Amniotic stem cell (primary cell): ENCODE measurements at places on chromosomes 3 and 15.

DNA sequence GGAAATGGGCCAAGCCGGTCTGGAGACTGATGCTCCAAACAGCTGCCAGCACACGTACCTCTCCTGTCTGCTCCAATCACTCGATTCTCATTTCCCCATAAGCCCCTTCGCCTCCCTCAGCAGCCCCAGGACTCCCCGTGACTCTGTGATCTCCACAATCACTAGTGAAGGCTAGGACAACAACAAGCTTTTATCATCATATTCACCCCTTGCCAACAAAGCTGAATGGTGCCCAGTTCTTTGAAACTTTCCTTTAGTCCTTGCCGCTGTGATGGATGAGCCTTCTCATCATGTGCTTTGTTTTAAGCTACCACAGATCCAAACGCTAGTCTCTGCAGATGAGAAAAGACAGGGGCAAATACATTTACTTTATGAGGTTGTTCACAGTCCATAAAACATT is 242.0 kb downstream of the SV2B start:
- DNase-seq = no peak

DNA sequence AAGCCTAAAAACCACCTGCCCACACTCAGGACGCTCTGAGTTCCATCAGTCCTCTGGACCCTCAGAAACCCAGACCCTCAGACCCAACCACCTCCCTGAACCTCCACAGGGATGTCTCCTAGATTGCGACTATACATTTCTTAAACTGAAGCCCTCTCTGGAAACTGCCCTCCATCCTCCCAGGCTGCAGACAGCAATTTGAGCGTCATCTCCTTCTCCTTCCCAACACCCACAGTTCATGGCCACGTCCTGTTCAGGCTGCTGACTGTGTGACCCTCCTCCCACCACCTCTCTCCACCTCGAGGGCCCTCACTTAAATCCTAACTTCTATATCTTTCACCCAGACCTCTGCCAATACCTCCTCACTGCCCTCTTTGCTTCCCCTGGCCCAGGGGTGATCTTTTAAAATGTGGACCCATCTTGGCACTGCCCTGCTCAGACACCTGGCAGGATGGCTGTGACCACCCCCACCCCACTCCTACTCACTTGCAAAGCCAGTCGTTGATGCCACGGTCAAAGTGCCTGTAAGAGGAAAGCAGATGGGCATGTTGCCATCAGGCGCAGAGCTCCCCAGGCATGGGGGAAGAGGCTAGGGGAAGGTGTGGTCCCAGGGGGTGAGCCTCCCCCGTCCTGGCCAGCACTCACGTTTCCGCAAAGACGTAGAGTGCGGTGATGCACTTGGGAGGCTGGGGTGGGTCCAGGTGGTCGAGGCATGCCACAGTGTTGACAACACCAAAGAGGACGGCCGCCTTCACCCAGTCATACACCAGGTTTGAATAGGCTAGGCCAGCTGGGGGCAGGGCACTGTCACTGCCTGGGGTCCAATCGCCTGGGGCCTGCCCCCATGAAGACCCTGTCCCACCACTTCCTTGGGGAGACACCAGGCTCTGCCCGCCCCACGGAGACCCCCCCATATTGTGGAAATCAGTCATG is 6.0 kb downstream of the HHATL start:
- DNase-seq = no peak

DNA sequence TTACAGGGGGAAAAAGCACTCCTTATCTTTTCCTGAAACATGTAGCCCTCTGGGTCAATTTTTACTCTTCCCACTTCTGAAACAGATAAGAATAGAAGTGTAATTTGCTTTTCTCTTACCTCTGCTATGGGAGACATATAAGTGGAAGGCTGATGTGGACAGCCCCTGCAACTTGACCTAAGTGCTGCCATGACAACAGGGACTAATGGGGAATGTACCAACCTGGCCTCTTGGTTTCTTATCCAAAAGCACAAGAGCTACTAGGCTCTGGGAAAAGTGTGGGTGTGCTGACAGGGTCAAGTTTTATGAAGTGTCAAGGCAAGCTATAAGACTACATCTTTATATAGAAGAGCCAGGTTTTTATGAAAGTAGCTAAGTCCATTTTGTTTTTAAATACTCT is 1246.5 kb downstream of the OTOL1 start:
- no peak for DNase-seq

- DNase-seq = no peak
These were observed 324.1 kb downstream of the ZIC1 start for GRCh38 chr3:147733217-147733616.

DNA sequence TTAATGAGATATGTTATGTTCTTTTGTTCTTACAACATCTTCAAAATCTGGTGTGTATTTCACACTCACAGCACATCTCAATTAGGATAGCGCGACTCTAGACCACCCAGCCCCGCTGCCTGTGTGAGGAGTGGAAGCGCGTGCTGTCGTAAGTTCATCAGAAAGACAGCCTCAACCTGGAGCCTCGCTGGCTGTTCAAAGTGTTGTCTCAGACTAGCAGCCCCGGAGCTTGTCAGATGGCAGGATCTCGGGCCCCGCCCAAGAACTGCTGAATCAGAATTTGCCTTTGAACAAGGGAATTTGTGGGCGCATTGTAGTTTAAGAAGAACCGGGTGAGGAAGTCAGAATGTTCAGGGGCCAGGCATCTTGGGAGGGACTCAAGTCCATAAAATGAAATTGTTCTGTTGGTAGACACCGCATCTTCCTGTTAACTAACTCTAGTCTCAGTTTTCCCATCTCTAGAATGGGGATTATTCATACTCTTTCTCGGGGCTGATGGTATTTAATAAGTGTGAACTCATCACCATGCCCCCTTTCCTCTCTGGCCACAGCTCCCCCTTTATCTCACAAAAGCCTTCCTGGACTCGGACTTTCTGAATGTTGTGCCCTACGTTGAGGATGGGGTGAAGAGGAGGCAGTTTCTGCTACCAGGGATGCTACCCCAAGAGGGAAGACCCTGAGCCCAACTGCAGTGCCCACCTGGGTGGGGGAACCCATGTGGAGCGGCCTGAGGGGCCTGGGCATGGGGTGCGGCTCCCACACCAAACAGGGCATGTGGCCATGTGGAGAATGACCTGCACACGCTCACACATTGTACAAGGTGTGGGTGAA is 40.4 kb downstream of the BHLHE40 start:
- DNase-seq = no peak

DNA sequence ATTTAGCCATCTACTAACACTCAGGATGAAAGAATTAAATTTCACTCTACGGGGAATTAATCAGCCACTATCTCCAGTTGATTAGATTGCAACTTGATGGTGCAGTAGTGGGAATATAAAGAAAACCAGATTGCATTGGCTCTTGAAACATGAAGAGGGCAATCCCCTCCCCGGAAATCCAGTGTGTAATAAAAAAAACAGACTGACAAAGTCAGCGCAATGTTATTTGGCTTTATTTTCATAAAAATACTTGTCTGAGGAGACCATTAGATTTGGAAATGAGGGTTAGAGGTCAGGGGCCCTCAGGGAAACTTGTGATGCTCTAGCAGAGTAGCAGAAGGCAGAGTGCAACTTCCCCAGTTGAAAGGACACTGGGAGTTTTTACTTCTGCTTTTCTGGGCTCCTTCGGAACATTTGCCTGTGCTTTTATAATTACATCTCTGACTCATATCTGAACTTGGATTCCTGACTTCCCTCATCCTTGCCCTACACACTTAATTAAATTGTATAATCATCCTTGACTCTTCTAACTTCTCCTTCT is 326.8 kb downstream of the TUSC7 start:
- DNase-seq = peak; percentile 46

DNA sequence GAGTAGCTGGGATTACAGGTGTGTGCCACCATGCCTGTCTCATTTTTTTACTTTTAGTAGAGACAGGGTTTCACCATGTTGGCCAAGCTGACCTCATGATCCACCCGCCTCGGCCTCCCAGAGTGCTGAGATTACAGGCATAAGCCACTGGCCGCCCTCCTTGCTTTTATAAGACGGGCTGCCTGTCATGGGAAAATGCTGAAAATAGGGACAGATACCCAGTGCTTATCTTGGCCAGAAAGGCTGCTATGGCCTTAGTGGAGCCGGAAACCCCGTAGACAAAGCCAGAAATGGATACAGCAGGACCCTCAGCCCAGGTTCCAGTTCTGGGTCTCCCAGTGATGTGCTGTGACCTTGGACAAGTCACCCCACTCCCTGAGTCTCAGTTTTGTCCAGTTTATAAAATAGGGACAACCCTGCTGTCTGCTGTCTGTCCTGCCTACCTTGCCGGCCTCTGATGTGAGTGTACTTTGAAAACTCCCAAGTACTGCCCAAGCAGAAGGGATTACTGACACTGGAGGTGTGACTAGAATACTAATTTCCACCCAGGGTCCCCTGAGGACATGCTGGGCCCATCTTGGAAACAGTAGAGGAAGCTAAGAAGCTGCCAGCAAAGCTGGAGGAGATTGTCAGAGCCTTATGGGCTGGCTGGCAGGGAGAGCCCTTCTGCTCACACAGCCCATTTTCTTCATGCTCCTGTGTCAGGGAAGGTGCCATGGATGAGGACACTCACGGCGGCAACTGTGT is 59.6 kb downstream of the BDH1 start:
- no peak for DNase-seq

- no peak for DNase-seq
These were observed 63.6 kb downstream of the TLE3 start for GRCh38 chr15:70034141-70034540.

GRCh38 chr15:88606070-88606794 is 14.9 kb upstream of the AEN start:
- no peak for DNase-seq

GRCh38 chr3:185900228-185900627 is 37.6 kb downstream of the TRA2B start:
- peak; percentile 82 for DNase-seq

DNA sequence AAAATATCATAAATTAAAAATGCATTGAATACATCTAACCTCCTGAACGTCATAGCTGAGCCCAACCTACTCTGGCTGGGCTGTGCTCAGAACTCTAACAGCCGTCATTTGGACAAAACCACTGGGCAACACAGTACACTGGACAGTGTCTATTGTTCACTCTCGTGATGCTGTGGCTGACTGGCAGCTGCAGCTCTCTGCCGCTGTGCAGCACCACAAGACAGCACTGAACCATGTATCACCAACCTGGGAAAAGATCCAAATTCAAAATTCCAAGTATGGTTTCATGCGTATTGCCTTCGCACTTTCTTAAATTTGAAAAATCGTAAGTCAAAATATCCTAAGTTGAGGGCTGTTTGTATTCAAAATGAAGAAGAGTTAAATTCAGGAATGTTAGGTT is 145.1 kb upstream of the CNTN4 start:
- DNase-seq = no peak

- no peak for DNase-seq
These were observed 589 bp downstream of the NEIL1 start for GRCh38 chr15:75347222-75348033.

GRCh38 chr3:151905647-151906046 is 32.2 kb downstream of the SUCNR1 start:
- no peak for DNase-seq

DNA sequence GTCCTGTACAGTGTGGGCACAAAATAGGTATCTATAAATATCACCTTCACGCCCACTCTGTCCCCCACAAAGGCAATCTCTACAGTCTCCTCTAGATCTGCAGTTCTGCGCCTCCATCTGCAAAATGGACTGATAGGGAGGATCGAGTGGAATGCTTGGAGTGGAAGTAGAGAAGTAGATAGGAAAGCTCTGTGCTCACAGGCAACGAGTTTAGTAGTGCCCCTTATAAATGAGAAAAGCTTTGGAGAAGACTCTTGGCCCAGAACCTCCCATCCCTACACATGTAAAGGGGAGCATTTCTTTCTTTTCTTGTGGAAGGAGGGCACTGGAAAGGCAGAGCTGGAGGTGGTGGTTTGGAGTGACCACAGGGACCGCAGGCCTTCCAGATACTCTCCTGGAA is 88.5 kb downstream of the ZNF621 start:
- DNase-seq = no peak

- DNase-seq = no peak
These were observed 11.7 kb upstream of the ADAMTS17 start for GRCh38 chr15:100353449-100353848.

DNA sequence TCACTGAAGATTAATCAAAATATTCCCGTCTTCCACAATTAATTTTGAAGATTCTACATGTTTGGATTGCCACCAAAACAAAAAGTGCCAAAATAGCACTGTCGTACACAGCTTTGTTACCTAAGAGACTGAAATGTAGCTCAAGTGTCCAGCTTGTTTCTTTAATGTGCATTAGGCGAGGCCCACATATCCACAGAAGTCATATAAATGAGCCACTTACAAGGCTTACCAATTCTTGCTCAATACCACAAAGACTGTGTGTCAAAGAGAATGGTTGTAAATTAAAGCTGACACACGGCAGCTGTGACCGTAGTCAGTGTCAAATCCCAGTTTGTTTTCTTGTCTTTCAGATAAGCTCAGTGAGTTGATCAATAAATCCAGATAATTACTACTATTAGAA is 639.4 kb upstream of the TBL1XR1 start:
- no peak for DNase-seq

GRCh38 chr15:80679804-80680175 is 15.3 kb upstream of the ABHD17C start:
- no peak for DNase-seq
